ENCODE measurements at places on chromosomes 16 and 17.

DNA sequence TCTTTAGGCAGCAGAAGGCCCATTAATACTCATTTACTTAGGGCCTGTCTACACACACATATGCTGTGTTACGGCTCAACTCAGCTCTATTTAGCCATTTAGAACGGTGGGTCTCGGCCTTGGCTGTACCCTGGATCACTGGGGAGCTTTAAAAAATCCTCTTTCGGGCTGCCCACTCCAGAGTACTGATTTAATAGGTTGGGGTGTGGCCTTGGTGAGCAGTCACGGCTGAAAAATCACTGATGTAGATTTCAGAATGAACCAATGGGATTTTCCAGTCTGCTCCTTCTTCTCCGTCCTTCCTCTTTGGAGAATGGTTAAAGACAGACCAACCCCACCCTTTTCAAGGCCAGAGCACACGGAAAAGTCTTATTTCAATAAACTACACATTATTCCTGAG is 223.5 kb downstream of the CCDC182 start:
- no peak for DNase-seq

- DNase-seq, result no peak
Observed at GRCh38 chr16:50444526-50444925, 75.7 kb upstream of the BRD7 start.

DNA sequence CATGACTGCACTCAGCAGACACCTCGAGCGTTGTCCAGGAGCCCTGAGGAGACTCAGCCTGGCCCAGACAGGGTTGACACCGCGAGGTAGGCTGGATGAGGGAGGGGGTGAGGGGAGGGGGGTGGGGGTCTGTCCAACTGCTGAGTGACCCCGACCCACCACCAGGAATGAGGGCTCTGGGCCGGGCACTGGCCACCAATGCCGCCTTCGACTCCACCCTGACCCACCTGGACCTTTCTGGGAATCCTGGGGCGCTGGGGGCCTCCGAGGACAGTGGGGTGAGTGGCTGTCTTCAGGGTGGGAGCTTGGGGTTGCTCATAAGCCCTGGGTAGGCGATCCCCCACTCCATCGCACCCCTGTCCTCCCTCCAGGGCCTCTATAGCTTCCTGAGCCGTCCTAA is 2.7 kb downstream of the CARMIL2 start:
- DNase-seq, result no peak

GRCh38 chr17:17780922-17781590 is 55.7 kb downstream of the SREBF1 start:
- no peak for DNase-seq

GRCh38 chr16:13951611-13952010 is 31.7 kb downstream of the ERCC4 start:
- DNase-seq, result no peak

DNA sequence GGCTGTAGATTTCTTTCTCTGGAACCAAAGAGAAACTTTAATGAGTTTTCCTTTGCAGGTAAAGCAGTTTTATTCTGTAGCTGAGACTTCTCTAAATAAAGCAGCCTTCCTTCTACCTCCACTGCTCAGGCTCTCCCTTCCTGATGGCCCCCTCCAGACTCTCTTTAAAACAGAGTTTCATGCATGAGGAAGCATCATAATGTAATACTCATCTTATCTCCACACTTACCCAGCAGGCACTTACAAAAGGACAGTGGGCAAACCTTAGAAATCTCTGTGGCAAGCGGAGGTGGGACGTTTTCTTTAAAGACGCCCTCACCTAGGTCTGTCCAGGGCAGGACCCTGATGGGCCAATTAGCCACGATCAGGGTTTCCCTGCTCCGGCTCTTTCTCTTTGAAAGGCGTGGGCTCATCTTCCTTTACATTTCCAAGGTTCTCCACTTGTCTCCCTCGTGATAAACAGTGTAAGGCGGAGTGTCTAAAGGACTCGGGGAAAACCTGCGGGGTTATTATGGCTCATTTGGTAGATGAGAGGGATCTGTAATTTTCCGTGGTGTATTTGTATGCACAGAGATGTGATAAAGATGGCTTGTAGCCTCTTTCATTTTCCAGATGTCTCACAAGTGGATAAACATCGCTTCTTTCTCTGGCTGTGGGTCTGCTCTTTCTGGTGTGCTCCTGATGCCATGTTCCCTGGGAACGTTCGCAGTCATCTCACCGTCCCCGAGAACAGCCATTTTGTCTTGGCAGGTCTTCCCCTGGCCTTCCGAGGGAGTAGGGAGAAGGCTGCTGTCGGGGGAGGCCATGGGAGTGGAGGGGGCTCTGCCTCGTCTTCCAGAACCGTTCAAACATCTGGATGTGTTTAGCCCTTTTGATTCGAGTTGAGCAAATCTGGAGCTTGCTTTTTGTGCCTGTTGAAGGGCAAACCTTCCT is 239.0 kb downstream of the CCDC182 start:
- DNase-seq, result no peak

GRCh38 chr17:54902611-54903010 is 2.0 kb downstream of the TOM1L1 start:
- DNase-seq, result no peak

DNA sequence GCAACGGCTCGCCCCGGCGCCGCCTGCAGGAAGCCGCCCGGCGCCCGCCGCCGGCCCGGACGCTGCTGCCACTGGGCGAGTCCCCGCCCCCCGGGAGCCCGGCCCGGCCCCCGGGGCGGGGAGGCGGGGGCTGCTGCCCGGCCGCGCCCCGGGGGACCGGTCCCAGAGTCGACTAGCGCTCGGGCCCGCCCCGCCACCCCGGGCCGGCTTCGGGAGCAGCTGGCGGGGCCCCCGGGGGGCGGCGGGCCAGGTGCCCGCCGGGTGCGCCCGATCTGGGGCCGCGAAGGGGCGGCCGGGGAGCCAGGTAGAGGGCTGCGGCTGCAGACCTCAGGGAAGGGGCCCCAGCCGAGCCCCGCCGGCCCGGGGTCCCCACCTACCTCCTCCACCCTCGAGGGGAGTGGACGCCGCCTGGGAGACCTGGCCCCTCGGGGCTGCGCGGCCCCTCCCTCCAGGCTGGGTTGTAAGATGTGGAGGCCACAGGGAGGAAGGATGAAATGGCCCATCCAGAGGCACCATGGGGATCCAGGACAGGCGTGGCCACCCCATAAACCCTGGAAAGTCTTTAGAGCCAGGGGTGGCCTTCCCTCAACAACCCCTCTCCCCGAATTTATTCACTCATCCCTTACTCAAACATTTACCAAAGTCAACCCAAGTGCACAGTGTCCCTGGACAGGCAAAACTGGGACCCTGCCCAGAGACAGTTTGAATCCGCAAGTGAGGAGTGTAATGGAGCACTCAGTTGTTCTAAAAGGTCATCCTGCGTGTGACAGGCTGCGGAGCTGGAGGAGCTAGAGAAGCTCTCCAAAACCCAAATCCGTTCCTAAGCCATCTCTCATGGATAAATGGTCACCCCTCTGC is at the start of gene CDYL2:
Gene CDYL2 (minus strand): TSS at position 73 of the 858 bp plus-strand sequence. CDS start 425 bp downstream, outside the sequence.
- DNase-seq, result peak; percentile 62

DNA sequence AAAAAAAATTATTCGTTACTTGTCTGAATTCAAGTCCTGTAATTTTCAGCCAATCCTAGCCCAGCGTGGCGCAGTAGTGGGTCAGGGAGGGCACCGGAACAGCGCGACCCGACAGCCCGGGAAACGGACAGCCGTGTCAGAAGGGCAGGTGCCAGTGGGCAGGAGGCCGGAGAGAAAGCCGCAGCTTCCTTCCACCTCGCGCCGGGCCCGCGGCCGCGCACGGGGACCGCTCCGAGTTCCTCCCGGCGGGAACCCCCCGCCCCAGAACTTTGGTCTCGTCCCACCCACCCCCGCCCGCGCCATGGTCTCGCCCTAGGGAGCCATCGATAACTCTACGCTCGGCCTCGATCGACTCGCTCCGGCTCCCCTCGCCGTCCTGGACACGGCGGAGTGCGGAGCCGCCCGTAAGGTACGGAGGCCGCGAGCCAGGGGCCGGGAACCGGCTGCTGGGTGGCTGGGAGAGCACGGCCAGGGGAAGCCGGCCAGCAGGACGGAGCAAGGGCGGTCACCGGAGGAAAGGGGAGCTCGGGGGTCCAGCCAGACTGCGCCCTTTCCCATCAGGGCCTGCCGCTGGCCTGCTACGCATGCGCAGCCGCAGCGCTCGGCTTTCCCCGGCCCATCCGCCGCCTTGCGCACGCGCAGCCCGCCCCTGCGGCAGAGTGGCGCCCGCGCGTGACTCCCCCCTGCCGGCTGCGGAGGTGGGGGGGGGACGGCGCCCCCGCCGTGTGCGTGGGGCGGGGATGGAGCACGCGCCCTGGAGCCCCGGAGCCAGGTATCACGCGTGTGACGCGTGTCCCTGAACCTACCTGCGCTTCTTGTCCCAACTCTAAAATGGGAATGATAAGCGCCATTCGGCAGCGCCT is at the start of gene MLST8:
Gene MLST8 (plus strand): TSS at position 351 of the 863 bp plus-strand sequence. CDS start 632 bp downstream, outside the sequence.
- DNase-seq, result peak; percentile 92

DNA sequence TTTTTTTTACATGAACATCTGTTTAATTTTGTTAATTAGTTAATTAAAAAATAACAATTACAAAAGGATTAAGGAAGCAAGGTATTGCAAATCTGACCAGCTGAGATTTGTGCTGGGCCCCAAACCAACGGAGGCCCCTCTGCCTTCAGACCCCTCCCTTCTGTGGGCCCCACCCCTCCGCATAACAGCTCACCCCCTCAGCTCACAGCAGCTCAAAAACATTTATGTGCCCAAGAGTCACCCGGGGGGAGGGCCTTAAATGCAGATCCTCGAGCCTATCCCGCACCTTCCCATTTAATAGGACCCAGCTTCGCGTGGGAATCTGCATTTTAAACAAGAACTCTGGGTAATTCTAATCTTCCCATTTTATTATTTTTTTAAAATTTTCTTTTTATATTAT is 75.0 kb downstream of the MGAT5B start:
- DNase-seq, result no peak

DNA sequence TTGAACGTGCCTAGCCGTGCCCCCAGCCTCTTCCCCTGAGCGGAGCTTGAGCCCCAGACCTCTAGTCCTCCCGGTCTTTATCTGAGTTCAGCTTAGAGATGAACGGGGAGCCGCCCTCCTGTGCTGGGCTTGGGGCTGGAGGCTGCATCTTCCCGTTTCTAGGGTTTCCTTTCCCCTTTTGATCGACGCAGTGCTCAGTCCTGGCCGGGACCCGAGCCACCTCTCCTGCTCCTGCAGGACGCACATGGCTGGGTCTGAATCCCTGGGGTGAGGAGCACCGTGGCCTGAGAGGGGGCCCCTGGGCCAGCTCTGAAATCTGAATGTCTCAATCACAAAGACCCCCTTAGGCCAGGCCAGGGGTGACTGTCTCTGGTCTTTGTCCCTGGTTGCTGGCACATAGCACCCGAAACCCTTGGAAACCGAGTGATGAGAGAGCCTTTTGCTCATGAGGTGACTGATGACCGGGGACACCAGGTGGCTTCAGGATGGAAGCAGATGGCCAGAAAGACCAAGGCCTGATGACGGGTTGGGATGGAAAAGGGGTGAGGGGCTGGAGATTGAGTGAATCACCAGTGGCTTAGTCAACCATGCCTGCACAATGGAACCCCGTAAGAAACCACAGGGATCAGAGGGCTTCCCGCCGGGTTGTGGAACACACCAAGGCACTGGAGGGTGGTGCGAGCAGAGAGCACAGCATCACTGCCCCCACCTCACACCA is 724 bp downstream of the GAA start:
- peak; percentile 26 for DNase-seq

DNA sequence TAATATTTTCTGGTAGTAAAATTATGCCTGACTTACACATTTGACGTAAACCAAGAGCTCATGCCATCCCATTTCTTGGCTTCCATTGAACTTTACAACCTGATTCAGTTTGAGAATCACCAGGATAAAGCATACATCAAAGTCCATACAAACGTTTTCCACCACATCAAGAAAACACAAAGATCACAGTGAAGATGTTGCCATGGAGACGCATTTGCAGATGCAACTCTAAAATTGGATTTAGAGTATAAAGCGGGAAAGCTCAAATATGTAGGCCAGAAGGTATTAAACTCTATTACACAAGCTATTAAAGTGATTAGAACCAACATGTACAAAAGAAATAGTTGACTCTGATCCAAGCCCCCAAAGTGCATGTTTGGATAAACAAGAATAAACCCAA is 10.4 kb downstream of the C16orf46 start:
- no peak for DNase-seq

- DNase-seq, result peak; percentile 50
Observed at GRCh38 chr17:73956595-73957465, 246.6 kb upstream of the RPL38 start.

DNA sequence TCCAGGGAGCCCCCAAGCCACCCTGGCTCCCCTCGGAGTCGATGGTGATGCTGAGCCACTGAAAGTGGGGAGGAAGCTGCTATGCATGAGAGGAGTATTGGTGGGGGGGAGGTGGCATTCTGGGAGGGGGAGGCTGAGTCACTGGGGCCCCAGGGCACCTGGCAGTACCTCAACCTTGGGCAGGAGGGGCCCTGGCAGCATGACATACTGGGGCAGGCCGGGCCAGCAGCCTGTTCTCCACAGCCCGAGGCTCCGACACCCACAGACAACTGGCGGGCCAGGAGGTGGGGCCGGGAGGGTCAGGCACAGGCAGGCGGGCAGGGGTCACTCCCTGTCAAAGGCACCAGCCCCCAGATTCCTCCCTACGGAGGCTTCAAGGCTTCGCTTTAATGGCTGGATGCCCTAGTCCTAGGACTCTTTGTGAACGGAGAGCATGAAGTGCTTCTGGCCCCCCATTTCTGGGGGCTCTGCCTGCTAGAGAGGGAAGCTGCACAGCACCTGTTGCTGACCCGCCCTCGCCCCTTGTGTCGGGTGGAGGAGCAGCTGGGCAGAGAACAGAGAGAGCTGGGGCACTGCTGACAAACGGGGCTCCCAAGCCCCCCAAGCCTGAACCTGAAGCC is 928 bp downstream of the CASKIN2 start:
- no peak for DNase-seq

DNA sequence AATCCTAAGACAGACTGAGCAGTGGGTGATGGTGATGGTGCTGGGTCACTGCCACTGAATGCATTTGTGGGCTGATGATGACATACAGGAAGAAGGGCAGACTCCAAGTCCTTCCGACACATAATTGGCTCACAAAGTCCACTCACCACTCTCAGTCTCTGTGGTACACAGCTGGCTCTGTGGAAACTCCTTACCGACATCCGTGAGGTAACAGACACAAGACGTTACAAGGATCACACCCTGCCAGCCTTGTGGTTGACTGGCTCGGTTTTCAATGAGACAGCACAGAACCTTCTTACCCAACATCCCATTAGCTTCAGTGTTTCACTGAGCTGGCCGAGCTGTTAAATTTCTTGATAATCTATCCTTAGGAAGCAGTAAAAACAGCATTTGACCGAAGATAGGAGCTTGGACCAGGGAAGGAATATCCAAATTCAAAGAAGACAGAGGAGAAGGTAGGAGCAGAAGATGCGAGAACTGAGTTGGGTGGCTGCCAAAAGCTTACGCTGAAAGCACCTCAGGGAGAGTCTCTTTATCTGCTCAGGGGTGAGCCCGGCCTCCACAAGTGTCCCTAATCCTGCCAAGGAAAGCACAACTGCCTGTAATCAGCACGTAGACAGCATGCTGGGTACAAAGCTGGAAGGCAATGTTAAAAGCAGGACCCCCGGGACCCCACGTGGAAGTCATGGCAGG is 5.5 kb upstream of the MXRA7 start:
- peak; percentile 72 for DNase-seq

- no peak for DNase-seq
Observed at GRCh38 chr17:31052187-31052889, 42.4 kb upstream of the NF1 start.

GRCh38 chr16:51556694-51557340 is 405.7 kb upstream of the SALL1 start:
- no peak for DNase-seq

GRCh38 chr16:12262454-12263180 is 286.1 kb downstream of the SNX29 start:
- DNase-seq, result no peak

GRCh38 chr17:73546770-73547536 is 97.3 kb downstream of the SDK2 start:
- peak; percentile 16 for DNase-seq

GRCh38 chr16:70712359-70712758 is 26.5 kb upstream of the MTSS2 start:
- DNase-seq, result no peak

Measured in activated T-cell treated with anti-CD3 and anti-CD28 coated beads, Interleukin-2, amount 50 U/mL, for 72 hours (primary cell).